ENCODE measurements at places on chromosomes 2 and 18.
A peak's percentile ranks its signal among the peaks of the same experiment; 100 is the strongest.

GRCh38 chr2:196481324-196481697 is 158.2 kb upstream of the CCDC150 start:
- no peak for DNase-seq

DNA sequence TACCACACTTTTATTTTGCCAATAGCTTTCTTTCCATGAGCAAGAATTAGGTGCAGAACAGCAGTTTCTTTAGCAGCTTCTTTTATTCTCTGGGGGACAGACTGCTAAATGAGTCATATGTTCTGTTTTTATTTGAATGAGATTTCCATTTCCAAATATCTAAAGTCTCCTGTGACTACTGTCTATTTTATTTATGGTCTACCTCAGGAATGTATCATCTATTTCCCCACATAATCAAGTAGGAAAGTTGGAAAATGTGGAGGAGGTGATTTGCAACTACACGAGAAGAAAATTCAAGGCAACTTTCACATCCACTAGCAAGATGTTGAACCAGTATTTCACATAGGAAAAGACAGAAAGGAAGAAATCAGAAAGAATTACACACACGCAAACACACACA is 139.9 kb upstream of the MEX3C start:
- no peak for DNase-seq

DNA sequence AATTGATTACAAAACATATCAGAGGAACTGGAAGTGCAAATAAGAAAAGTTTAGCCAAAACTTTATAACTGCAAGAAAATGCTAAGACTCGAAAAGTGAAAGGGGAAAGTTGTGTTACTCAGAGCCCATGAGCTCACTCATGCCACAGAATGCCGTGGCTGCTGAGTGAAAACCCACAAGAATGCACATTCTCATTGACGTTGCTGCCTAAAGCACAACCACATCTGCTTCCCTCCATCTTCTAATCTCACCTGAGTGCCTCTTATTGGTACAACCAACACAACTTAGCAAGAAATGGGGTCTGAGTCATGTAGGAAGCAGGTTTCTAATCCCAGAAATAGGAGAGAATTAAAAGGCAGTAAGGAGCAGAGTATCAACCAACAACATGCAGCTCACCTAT is 259.7 kb downstream of the LNPK start:
- no peak for DNase-seq

- no peak for DNase-seq
Measured at GRCh38 chr2:207594264-207594663, 30.9 kb downstream of the METTL21A start.

- DNase-seq = no peak
Measured at GRCh38 chr18:79433431-79433830, 37.7 kb downstream of the NFATC1 start.

DNA sequence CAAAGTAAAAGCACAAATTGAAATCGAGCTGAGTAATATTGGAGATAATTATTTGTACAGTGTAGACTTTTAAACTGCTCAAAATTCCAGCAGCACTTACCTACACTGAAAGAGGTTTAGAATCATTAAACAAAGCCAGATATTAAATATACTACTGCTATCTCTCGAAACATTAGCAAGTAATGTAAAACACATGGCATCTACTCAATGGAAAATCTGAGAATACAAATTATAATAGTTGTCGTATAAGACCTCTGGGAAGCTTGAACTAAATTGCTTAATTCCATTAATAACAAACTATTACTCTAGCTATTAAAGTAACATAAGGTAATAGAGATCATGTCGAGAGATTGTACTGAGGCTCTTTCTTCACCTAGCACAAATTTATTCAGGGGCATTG is 108.9 kb downstream of the KLHL29 start:
- DNase-seq = no peak

- DNase-seq = no peak
Measured at GRCh38 chr2:160474319-160474645, 19.3 kb downstream of the RBMS1 start.

DNA sequence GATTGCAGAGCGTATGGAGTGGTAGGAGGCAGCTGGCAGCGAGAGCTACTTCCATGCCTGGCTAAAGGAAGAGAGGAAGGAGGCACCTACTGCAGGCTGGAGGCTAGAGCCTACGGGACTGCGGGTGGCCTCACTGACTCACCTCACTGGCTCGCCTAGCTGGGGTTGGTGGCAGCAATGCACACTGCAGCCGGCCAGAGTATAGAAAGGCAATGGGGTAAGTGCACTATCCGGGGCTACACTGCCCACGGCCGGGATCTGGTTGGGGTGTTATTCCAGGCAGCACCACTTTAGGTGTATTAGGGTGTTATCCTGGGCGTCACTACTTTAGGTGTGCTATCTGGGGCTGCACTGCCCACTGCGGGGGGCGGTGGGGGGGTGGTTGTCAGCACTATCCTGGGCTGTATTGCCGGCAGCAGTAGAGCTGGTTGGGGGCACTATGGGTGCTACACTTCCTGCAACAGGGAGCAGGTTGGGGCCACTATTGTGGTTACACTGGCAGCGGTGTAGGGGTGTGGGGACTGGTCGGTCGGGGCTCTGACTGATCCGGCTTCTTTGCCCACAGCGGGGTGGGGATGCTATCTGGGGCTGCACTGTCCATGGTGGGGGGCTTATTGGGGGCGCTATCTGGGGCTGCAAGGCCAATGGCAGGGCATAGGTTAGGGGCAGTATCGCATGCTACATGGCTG is 33.3 kb upstream of the ANKRD62 start:
- no peak for DNase-seq

DNA sequence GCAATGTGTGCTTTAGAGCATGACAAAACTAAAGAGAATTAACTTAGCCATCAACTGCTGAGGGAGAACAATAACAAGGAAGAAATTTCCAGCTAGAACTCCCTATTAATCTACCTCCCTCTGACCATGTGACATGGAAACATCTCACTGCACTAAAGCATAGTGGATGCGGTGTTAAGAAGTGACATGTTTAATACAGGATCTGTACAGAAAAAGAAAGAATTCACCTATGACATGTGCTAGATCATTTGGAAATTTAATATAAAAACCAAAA is 202.3 kb upstream of the KLHL14 start:
- DNase-seq = no peak

GRCh38 chr2:195656161-195656858 is 716 bp upstream of the SLC39A10 start:
- DNase-seq = peak; percentile 24

DNA sequence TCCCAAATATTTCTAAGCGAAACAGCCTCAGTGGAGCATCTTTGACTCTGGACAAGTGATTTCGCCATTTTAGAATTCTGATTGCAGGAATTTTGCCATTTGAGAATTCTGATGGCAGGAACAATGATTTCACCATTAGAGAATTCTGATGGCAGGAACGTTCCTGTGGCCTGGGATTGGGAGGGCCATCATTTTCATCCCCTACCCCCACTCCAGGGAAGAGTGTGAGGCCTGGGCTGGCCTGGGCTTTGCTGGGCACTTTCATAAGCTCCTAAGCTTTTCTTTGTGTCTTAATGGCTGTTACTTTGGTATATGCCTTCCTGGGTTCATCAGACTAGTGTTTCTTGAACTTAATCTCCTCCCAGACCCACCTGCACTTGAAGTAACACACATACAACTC is 129.3 kb upstream of the EPAS1 start:
- DNase-seq = no peak

GRCh38 chr2:135679125-135679524 is 62.5 kb upstream of the UBXN4 start:
- DNase-seq = no peak

GRCh38 chr18:23071285-23071684 is 64.0 kb upstream of the CABLES1 start:
- DNase-seq = peak; percentile 77

DNA sequence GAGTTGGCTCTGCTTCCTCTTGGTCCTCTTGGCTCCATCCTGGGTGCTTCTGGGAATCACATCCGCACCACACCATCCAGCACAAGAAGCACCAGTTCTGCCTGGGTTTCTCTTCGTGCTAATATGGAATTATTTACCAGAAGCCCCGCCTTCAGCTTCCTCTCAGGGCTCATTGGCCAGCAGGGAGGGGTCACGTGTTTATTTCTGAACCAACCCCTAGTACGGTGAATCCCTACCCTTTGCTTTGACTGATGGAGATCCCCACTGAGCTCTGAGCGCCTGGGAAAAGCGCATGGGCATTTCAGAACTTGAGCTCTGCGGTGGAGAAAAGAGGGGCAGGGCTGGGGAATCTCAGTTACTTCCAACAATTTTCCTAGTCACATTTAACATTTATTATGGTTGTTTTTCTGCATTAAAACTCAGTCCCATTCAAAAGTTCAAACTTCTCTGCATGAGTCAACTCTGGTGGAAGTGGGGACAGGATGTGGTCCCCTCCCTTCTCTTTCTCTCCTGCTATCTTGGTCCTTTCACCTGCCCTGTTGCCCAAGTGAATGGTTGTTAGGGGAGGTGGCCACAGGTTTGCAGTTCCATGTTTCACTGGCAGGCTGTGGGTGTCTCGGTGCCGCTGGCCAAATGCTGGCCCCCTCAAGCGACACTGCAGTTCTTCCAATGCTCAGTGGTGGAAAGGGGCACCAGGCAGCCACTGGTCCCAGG is 76.4 kb upstream of the TTC39C start:
- no peak for DNase-seq

GRCh38 chr2:86661333-86661732 is 37.7 kb upstream of the RNF103 start:
- DNase-seq = no peak

GRCh38 chr18:56487801-56488200 is 150.6 kb downstream of the TXNL1 start:
- no peak for DNase-seq

DNA sequence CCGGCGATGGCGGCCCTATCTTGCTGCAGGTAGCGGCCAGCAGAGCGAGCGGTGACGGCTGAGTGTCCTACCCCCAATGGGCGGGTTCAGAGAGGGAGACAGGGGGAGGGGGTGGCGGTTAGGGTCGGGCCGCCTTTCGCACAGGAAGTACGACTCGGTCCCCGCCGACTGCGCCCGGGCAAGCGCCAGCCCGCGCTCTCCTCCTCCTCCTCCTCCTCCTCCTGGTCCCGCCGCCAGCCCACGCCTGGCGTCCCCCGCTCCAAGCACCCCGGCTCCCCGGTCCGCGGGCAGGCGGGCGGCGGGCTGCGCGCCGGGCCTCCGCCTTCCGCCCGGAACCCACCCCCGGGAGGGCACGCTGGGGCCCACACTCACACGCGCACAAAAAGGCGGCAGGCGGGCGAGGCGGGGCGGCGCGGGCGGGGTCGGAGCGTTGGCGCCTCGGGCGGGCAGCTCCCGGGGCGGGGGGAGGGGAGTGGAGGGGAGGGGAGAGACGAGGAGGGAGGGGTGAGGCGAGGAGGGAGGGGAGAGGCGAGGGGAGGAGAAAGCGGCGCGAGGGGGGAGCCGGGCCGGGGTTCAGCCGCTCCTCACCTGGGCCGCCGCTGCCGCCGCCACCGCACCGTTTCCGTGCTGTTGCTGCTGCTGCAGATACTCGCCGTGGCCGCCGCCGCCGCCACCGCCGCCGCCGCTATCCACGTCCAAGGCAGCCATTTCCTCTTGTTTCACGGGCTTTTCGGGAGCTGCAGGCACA is 1.2 kb downstream of the SP3 start:
- DNase-seq = peak; percentile 69

DNA sequence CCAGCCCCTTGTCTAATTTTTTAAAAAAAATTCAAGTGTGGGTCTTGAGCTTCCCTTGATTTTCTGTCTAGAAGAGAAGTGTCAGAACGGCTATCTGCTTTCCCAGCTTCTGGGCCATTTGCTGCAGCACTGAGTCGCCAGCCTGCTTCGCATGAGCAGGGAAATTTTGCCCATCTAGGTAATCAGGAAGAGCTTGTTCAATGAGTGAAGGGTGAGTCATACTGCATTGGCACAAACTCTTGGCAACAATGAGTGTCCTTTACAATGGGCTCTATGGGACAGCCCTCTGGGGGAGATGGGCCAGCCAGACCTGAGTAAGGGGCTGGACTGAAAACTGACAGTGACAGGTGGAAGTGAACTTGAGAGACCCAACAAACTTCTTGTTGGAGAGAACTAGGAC is 2.4 kb upstream of the RNF144A start:
- DNase-seq = no peak

- no peak for DNase-seq
Measured at GRCh38 chr2:160156665-160157064, 43.4 kb downstream of the ITGB6 start.

DNA sequence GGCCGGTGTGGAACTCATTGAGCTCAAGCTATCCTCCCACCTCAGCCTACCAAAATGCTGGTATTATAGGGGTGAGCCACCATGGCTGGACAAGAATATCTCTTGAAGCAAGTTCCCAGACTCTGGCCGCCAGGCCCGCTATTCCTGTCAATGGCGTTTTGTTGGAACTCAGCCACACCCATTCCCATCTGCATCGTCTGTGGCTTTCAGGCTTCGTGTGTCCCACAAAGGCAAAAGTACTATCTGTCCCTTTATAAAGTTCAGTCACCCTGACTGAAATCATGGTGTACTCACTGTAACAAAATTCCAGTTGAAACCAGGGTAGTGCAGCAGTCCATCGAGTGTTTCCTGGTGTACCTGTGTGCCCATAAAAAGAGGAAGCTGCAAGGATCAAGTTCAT is 96.7 kb downstream of the SH3BP4 start:
- no peak for DNase-seq

DNA sequence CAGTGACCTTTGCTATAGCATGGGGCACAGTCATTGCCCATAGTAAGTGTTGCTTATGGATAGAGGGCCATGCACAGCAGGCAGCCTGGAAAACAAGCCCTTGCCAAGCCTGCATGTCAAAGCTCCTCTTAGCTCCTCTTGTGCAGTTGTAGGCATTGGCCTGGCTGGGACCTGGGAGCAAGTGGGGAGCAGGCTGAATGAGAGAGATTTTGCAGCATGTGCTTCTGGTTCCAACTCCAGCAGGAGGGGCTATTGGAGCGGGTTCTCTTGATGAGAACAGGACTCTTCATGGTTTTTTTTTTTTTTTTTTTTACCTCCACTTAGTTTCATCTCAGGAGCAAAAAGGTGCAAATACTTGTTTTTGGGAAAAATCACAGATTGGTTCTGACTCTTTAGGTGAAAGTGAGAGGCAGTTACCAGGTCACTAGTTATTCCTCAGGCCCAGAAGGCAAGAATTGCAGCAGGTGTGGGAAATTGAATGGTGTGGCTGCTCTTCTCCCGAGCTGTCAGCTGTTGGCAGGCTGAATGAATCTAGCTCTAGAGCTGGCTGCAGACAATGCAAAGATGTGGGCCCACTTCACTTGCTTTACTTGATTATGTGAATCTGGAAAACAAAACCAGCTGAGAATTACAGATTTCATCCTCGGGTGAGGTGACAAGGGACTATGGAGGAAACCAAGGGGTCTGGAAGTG is 95.9 kb downstream of the MAP4K4 start:
- no peak for DNase-seq

- peak; percentile 1 for DNase-seq
Measured at GRCh38 chr2:96396602-96397001, 61.0 kb downstream of the NCAPH start.

DNA sequence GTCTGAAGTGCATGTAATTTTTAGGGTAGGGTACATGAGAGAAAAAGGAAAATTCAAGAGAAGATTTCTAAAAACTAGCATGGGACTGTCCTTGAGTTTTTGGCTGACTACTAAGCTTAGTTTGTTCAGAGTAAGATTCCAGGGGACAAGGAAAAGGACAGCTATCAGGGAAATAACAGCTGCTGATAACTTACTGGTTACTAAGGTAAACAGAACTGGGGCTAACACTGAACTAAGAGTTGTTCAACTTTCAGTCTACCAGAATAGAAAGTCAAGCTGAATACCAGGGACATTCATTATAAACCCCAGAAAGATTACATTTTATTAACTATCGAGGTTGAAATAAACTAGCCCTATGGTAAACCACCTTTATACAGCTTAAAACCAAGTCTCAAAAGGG is 261.8 kb upstream of the CYRIA start:
- no peak for DNase-seq
